ENCODE measurements at places on chromosomes 16 and 17. TPM values are rescaled to one million over a fixed set of nuclear protein-coding genes. Genes with fewer than 3 reads are reported as not detected.

GRCh38 chr17:82668631-82669099, 20.4 kb upstream of the WDR45B start:
- peak; percentile 77 for DNase-seq

- no peak for DNase-seq
Observed at GRCh38 chr17:55416470-55417052, 5.1 kb downstream of the MMD start.

DNA sequence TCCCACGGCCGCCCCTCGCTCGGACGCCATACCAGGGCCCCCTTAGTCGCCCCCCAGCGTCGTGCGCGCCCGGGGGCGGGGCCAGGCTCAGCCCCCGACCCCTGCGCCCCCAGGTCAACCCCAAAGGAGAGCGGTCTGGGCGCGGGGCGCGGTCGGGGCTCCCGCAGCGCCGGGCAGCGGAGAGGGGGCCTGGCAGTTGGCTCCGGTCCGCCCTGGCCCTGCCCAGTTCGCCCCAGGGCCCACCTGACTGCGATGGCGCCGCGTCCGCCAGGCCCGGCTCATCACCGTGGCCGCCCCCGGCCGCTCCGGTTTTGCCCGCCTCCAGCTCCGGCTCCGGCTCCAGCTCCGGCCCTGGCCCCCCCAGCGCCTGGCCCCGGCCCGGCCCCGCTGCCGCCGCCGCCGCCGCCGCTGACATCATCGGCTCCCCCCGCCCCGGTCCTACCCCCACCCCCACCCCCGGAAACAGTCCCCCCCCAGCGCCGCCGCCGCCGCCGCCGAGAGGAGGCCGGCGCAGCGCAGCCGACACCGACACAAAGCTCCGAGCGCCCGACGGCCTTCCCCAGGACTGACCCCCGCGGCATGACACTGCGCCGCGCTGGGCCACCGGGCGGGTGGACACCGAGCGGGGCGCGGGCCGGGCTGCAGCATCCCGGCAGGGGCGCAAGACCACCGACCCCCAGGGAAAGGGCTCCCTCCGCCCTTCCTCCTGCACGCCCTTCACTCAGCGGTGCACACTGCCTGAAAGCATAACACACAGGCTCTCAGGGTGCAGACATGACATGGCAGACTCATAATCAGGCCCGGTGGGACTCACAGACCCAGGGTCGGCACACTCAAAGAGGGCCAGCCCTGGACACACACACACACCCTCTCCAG, at the start of gene ZBTB4:
ZBTB4 (minus strand) TSS at position 419 of the 876 bp plus-strand sequence. CDS start 12,830 bp downstream, outside the sequence.
- DNase-seq: no peak

GRCh38 chr16:56197192-56197992, 6.1 kb downstream of the GNAO1 start:
- no peak for DNase-seq

The ZP2 gene
- not detected for total RNA-seq

The MGAT5B gene
- not detected for total RNA-seq

The NPW gene
- total RNA-seq: 8.5 TPM

DNA sequence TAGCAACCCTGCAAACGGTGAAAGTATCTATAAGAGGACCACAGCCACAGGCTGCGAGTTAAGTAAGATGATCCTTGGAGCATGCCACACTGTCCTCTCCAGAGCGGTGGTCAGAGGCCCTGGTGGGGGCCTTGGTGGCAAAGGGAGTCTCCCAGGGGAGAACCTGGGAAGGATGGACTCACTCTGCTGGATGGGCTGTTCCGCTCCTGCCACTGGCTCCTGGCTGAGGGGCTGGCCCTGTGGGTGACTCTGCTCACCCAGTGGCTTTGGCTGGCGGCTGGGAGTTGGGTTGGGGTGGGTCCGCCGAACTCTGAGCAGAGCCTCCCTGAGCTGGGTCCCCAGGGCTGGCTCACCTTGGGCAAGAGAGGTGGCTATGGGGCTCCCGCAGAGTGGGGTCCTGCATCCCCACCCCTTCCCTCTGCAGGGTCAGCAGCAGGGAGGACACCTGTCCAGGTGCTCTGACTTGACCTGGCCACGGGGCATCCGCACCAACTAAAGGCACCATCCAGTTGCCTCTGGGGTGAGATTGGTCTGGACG, 7.3 kb downstream of the CDK5R1 start:
- DNase-seq: no peak

The KRTAP3-1 gene
- not detected for total RNA-seq

DNA sequence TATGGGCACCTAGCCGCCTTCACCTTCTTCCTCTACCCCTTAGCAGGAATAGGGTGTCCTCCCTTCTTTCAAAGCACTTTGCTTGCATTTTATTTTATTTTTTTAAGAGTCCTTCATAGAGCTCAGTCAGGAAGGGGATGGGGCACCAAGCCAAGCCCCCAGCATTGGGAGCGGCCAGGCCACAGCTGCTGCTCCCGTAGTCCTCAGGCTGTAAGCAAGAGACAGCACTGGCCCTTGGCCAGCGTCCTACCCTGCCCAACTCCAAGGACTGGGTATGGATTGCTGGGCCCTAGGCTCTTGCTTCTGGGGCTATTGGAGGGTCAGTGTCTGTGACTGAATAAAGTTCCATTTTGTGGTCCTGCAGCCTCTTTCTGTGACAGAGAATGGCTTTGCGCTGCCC, 4.6 kb downstream of the TMUB2 start:
- DNase-seq: no peak

DNA sequence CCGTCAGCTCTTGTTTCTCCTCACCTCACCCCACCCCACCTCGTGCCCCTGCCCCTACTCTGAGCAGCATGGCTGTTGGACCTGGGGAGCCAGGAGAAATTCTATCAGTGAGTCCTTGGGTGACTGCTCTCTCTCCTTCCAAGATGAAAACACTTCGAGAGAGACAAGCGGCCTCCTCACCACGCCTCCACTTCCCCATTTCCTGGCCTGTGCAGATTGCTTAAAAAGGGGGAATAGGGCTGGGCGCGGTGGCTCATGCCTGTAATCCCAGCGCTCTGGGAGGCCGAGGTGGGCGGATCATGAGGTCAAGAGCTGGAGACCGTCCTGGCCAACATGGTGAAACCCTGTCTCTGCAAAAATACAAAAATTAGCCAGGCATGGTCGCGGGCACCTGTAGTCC, 9.5 kb downstream of the DLX4 start:
- DNase-seq: no peak
